GM18507 (cell line): ENCODE measurements at places on chromosomes 12 and 14.

GRCh38 chr12:117085318-117085947, 13.8 kb downstream of the TESC start:
- DNase-seq: no peak

DNA sequence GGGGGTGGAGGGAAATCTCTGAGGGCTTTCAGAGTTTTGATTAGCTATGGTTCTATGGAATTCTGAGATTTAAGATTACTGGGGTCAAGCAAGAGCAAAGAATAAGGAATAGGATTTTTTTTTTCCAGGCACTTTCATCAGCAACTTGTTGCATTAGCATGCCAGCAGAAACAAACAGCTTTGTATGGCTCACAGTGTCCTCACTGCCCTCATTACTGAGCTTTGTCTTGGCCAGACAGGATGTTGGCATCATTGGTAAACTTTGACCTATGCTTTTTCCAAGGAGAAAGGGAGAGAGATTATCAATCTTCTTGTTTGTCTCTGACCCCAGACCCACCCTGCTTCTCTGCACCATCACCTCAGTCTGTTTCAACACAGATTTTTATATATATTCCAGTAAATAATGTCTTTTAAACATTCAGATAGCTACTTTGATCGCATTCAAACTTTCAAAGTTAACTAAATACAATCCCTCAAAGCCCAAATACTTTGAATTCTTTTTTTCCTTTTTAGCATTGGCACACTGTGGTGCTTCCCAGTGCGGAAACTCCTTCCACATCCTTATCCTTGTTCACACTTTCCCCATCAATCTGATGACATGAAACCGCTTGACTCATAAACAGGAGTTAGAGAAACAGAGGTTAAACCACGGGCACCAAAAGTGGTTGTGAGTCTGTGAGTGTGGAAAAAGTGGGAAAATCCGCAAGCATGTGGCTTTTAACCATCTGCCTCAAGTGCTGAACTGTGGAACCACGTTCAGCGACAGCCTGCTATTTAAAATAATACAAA, 282.2 kb upstream of the FAR2 start:
- DNase-seq: no peak

DNA sequence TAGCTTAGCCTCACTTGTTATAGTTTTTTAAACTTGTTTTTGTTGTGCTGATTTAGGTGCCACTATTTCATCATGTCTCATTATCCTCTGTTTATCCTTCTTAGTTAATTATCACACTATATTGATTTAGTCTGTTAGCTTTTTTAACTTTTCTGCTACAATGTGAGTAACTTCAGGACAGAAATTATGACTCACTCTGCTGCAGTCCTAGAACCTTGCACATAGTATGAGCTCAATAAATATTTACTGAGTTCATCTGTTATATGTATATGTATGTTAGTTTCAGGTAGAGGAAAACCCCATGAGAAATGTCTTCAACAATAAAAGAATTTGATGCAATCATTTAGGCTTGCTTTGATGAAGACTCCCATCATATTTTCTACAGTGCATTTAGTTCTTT, 224.3 kb upstream of the NAV3 start:
- no peak for DNase-seq

DNA sequence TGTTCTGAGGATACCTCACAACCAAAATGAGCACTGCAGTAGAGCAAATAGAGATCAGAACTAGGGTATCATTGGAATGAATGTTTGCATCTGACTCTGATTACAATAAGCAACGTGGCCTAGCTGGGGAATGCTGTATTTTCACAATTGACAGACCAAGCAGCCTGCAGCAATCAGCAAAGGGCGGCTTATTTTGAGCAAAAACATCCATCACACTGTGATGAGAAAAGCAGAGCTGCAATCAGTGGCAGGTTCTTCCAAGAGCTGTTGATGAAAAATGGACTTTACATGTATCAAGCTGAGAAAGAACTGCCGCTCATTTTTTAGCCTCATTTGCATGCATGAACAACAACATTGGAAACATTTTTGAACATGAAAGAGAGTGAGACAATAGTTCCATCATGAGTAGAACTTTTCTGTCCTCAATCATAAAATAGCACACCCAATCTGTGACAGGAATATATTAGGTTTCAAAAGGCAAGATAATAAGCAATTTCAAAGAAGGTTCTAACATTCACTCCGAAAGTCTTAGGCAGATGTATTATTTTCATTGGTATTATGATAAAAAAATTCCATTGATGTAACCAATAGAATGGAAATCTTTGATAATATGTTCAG, 249.7 kb upstream of the FBXO33 start:
- DNase-seq: no peak

DNA sequence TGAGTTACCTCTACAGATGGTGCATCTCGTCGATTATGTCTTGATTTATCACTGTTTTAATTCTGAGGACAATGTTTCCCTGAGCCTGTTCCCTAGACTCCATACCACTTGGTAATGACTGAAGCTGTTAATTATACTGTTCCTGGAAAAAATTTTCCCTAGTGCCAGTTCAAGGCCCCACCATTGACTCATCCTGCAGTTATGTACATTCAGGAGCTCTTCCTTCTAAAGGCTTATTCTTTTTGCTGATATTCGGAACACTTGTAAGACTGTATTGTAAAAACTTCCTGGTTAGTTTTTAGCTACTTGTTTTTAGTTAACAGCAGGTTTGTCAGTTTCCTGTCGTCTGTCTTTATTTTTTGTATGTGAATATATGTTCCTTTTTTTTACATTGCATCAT, 30.4 kb upstream of the PPP2R5E start:
- no peak for DNase-seq

- DNase-seq: no peak
Observed at GRCh38 chr14:73710737-73711136, 3.4 kb downstream of the PNMA1 start.

GRCh38 chr14:49769171-49769570, 1.2 kb downstream of the KLHDC2 start:
- DNase-seq: no peak

- DNase-seq: no peak
Observed at GRCh38 chr12:76764856-76765255, 941 bp downstream of the ZDHHC17 start.

GRCh38 chr14:86788224-86788623, 1204.8 kb downstream of the GALC start:
- DNase-seq: no peak

DNA sequence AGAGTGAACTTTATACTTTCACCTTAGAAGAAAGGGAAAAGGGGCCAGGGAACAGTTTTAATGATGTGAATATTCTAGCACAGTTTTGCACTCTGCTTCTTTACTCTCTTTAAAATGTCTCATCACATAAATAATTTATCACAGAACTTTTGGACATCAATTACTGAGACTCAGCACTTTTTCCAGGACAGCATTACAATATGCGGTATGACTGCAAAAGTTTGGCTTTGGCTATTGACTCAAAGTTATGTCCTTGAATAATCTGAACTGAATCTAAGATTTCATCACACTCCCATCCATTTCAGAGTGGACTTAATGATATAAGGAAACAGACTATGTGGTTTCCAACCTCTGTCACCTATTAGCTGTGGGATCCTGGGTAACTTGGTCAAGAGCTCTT, 11.7 kb downstream of the CCER1 start:
- DNase-seq: no peak

DNA sequence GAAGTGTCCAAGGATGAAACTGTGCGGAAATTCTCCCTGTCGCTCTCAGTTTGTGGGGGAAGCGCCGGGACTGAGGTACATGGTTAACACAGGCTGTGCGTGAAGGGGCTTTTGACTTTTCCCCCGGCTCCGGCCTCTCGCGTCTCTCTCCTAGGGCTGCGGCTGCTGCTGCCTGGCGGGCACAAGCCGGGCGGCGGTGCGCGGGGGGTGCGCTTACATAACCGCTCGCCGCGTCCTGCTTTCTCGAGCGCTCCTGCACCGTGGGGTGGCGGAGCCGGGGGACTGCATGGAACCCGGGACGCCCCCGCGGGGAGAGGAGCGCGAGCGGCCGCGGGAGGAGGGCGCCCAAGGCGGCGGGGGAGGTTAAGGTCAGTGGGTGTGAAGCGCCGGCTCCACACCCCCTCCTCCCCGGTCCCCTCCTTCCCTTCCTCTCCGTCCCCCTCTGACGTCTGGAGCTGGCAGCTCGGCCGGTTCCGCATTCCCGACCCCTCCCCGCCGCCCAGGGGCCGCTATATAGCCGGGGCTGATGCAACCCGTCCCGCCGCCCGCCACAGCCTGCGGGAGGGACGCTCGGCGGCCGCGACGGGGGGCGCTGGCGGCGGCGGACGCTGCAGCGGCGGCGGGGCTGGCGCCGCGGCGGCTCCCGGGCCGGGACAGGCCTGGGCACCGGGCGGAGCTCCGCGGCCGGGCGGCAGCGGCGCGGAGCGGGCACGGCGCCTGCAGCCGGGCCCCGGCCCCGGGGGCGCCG, at the start of gene JDP2:
Gene JDP2 (plus strand): TSS at position 541 of the 748 bp plus-strand sequence. CDS start 9,899 bp downstream, outside the sequence.
- DNase-seq: peak; percentile 38

- DNase-seq: no peak
Observed at GRCh38 chr12:45244561-45245343, 28.9 kb downstream of the ANO6 start.

DNA sequence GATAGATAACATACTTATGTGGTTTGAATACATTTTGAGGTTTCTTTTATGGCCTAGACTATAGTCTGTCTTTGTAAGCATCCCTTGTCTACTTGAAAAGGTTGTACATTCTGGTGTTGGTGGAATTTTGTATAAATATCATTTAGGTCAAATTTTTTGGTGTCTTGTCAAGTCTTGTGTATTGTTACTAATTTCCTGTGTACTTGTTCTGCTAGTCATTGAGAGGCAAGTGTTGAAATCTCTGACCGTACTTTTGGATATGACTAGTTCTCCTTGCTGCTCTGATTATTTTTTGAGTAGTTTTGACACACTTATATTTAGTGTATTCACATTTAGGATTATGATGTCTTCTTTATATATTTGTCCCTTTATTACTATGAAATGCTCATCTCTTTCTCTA, 219.6 kb downstream of the CCDC91 start:
- DNase-seq: no peak

- DNase-seq: no peak
Observed at GRCh38 chr12:97503073-97503855, 40.7 kb downstream of the RMST start.

GRCh38 chr12:52772188-52772587, 5.0 kb downstream of the KRT76 start:
- DNase-seq: no peak

- no peak for DNase-seq
Observed at GRCh38 chr14:42719391-42719790, 1112.7 kb downstream of the LRFN5 start.

GRCh38 chr14:76828339-76829012, 2.3 kb downstream of the LRRC74A start:
- DNase-seq: no peak

- DNase-seq: no peak
Observed at GRCh38 chr14:105192866-105193731, 12.0 kb upstream of the NUDT14 start.

DNA sequence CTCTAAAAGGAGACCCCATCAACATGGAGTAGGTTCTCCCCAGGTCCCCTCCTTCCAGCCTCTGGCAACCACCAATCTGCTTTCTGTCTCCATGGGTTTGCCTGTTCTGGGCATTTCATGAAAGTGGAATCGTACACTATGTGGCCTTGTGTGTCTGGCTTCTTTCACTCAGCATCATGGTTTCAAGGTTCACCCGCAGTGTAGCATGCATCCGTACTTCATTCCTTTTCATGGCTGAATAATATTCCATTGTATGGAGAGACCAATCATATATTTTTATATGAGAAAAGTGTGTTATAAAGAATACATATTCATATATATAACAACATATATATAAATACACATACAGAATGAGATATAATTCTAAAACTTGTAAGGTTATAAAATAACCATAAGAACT, 19.8 kb downstream of the NCOR2 start:
- no peak for DNase-seq

GRCh38 chr12:119843100-119843499, 34.0 kb downstream of the CIT start:
- DNase-seq: no peak

DNA sequence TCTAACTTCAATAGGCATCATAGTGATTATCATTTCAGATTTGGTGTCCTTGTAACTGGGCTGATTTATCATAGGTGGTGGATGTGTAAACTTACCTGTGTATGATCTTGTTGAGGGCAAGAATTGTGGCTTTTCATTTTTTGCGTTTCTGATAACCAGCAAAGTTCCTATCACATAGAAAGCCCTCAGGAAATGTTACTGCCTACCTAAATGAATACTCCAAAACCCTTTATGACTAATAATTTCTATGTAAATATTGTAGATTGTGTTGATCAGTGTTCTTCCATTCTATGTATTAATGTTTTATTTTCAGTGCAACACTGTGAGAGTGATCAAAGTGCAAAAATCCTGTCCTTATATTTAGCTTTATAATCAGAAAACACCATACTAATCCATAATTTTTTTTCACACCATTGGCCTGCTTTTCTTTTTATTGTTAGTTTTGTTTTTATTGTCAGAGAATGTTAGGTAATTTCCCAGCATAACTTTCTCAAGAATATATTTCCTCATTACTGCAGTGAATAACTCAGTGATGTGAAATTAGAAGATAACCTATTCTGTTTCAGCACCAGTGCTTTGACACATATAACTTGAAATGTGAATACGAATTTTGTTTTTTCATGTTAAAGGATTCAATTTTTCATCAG, 94.1 kb downstream of the GPHN start:
- DNase-seq: no peak

DNA sequence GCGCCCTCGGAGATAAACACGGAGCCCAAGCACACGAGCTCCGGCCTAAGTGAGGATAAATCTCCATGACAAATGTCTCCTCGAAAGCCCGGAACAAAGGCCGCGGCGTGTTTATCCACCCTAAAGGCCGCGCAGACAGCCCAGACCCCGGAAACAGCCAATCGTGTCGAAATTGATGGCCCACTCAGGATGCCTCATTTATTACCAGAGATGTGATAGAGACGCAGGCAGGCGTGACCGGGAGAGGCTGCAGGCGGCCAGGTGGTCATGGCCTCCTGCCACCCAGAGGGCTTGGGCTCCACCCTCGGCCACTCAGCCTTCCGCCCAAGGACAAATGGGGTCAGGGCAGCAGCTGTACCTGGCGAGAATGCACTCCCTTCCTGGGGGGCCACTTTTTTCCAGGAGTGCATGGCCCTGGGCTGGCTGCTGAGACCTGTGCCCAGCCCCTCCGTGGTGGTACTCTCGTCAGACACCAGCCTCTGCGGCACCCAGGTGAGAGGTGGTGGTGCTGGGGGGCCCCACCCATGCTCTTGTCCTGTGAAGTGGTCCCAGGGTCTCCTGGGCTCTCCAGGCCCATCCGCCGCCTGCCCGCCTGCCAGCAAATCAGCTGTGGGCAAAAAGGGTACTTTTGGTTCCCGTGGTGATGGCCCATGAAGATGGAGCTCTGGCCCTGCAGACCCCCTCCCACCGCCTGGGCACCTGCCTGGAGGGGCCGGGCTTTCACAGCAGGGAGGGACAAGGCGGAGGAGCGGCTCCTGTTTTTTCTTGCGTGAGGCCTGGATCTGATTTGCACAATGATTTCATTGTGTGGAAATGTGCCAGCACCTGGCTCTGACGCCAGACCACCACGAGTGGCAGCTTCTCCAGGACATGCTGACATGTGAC, 211.5 kb upstream of the C14orf180 start:
- no peak for DNase-seq

DNA sequence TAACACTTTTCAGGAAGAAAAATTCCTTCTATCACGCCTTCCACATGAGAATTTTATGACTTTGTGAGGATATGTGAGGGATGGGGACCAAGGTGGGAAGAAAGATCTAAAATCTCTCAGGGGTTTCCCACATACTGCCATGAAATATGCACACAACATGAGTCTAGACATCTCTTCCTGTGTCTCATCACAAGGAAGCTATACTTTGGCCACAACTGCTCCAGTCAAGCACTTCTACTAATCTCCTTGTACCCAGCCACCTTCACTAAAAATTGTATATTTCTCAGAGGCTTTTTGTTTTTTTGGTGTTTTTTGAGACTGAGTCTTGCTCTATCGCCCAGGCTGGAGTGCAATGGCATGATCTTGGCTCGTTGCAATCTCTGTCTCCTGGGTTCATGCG, 3.2 kb downstream of the OSBPL8 start:
- no peak for DNase-seq
